ENCODE measurements at places on chromosomes 2 and 18.

- DNase-seq: no peak
These were observed 100.4 kb upstream of the SMAD2 start for GRCh38 chr18:48030616-48031480.

DNA sequence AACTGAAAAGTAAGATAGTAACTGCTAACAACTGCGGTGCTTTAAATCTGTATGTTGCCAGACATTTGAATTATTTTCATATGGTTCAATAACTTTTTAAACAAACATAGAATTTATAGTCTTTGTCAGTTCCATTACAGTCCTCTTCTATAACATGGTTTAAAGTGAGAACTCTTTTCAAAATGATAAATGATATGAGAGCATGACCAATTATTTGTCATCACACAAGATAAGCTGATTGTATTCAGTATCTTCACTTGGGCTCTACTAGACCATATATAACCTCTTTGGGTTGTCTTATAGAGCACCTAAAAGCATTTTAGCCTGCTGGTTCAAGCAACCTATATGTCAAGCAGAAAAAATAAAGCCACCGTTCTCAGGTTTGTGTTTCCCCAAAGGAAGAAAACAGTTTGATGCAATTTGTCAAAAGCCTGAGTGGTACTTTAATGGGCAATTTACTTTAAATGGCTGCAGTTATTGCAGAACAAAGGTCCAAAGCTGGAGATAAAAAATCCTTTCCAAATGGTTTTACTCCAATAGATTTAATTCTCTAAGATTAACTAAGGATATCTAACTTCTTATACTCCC lies 298.4 kb downstream of the FSIP2 start:
- DNase-seq: no peak

GRCh38 chr2:28327581-28327955 lies 65.1 kb upstream of the FOSL2 start:
- DNase-seq: no peak

GRCh38 chr18:77052297-77052982 lies 80.1 kb downstream of the MBP start:
- DNase-seq: no peak

DNA sequence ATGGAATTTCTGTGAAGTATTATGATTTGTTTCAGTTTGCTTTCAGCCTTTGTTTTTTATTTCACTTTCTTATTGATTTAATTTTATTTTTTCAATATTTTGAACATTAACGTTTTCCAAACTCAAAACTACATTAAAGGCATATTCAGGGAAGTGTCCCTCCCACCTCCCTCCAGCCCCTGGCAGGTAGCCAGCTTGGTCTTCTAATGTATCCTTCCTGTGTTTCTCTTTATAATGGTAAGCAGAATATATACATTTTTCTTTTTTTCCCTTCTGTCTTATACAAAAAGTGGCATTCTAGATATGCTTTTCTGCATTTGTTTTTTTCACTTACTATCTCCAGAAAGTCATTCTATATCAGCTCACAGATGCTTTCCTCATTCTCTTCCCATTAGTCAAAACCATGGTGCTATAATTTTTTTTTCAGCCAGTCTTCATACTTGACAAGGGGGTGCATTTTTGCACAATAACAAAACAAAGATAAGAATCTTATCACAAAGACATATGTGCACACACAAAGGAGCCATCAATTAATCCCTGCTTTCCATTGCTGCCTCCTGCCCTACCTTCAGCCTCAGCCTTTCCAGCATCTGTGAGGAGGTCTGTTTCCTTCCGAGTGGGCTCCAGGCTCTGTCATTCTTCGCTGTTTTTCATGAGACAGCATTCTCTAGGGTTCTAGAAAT lies 33.7 kb upstream of the TMEM177 start:
- DNase-seq: no peak

Measured in CD4-positive, CD25-positive, alpha-beta regulatory T cell (primary cell).